Heart right ventricle (tissue), 16 donors: ENCODE measurements at places on chromosomes 7 and 10.

- no peak for DNase-seq
These were observed 67.0 kb downstream of the WDR37 start for GRCh38 chr10:1123198-1123597.

DNA sequence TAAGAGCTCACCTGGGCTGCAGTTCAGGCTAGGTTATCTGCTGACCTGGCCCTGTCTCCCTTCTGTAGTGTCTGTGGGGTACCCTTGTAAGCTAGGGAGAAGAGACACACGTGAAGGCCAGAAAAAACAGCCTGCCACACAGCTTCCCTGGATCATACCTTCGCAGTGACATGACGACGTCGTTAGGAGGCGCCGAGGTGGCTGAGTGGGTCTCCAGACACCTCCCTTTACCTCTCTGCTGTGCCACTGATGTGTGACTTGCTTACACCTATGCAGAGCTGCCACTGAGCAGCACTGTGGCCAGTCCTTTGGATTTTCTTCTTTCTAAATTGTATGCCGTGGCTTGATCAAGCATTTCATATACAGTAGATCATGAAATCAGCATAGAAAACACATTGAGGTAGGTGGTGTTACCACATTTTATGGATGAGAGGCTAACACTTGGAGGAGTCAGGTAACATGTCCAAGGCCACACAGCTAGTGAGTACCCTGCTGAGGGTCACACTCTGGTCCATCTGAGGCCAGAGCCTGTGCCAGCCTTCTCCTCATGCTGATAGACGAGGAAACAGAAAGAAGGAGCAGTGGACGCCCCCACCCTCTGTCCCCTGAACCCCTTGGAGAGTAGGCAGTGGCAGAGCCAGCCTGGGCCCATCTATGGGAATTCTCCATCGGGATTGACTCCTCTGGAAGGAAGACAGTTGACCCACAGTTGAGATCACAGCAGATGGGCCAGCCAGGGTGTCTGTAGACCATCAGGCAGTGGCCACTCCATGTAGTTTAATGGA lies 23.1 kb downstream of the HTRA1 start:
- no peak for DNase-seq

DNA sequence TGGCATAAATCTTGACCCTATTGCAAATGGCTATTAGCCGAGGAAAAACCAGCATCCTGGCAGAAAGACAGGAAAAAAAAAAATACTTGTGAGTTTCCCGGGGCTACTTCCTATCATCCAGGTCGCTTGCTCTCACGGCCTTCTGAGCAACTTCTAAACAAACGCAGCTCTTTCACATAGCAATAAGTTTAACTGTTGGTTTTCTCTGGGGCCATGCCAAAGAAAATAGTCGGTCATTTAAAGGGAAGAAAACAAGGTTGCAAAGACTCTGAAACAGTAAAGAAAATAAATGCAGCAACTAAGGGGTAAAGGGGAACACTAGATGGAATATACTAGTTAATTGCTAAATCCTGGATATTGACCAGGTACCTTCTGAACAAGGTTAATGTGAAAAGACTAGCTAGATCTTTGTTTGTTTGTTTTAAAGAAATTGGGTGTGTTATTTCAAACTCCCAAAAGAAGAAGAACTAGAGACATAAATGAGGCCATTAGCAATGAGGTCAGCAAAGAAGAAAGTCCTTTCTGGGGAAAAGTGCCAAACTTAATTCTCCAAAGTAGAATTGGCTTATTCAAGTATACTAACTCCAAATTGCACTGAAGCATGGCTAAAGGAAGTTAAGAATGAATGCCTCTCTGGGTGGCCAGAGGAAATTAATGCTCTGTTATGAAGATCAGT lies 54.2 kb downstream of the SLC39A12 start:
- DNase-seq: peak; percentile 26

GRCh38 chr7:40866601-40867000 lies 731.8 kb downstream of the SUGCT start:
- peak; percentile 9 for DNase-seq

DNA sequence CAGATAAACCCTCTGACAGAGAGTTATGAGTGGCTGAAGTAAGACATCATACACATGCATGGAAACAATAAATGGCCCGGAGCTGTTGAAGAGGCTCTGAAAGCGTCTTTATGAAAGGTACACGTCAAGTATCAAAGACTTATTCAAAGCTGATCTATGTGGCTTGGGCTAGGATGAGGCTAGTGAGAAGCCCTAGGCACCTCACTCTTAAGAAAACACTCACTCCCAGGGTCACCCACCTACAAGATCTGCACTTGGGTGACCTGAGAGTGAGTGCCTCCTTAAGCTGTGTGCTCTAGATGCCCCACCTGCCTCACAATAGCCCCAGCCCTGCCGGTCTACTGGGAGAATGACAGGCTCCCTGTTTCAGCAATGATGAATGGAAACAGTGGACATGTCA lies 1.1 kb upstream of the GIMAP1 start:
- no peak for DNase-seq

DNA sequence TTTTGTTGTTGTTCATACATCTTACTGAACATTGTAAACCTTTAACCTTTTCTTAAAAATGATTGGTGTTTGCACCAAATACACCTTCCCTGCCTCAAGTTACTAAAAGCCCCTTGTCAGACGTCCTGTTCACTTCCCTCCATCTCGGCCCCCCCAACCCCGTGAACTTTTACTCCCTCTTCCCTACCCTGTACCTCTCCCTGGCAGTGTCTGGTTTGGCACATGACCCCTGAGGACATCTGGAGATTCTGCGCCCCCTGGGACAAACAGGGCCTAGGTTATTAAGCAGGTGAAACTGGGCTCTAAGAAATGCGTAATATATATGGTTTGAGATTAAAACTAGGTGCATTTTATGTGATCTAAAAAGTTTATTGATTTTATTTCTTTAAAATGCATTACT lies 1.4 kb downstream of the PPP2R2D start:
- no peak for DNase-seq

DNA sequence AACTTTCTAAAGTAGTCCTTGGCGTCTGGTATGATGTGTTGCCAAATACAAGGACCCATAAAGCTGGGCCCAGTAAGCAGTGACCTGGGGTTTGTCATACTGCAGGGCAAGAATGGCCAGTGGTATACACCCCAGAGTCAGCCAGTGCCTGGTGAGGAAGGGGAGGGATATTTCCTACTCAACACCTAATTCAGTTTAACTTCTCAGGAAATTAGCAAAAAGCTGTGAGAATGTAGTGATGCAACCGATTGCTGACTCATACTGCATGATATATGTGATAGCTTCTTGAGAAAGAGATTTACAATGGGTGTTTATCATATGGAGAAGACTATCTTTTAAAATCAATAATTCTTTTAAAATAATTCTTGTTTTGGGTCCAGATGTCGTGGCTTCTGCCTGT lies 889.3 kb upstream of the CELF2 start:
- DNase-seq: no peak

GRCh38 chr10:9452056-9452455 lies 1397.6 kb downstream of the GATA3 start:
- DNase-seq: no peak

DNA sequence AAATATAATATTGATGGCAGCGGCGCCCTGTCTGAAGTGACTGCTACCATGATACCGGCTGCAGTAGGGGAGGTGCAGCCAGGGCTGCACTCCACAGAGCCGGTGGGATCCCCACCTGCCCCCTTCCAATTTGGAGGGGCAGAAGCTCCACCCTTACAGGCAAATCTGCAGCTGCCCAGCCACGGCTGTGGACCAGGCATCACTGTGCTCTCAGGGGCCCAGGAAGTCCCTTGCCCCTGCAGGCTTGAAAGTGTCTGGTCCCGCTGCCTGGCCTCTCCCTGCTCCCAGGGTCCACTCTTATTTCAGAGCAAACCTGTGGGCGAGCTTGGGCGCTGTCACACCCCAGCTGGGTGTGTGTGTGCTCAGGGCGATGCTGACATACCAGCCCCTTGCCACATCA lies 172.7 kb upstream of the SMIM30 start:
- DNase-seq: no peak

DNA sequence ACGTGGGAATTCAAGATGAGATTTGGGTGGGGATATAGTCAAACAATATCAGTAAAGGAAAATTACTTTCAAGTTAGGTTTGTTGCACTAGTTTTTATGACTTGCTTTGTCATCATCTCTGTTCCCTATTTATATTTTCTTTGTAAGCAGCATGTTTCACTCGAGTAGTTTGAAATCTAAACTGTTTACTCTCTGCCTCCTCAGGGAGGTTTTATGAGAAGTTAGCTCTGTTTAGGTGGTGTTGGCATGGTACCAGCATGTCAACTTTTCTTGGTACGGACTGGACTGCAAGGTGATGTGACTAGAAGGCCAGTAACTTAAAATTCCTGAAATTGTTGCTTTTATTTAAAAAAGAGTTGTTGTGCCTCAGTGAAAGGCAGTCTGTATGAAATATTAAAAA lies 59.2 kb upstream of the MTPN start:
- no peak for DNase-seq

DNA sequence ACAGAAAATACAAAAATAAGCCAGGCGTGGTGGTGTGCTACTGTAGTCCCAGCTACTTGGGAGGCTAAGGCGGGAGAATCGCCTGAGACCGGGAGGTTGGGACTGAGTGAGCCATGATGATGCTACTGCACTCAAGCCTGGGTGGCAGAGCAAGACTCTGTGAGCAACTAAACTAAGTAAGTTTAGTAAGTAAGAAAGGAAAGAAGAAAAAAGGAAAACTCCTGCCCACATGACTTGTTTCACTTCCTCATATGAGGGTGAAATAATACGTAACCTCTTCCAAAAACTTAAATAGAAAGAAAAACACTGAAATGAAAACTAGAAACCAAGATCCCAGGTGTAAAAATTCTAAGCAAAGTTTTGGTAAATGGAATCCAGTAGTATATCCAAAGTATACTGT lies 79.6 kb downstream of the LARP4B start:
- no peak for DNase-seq

DNA sequence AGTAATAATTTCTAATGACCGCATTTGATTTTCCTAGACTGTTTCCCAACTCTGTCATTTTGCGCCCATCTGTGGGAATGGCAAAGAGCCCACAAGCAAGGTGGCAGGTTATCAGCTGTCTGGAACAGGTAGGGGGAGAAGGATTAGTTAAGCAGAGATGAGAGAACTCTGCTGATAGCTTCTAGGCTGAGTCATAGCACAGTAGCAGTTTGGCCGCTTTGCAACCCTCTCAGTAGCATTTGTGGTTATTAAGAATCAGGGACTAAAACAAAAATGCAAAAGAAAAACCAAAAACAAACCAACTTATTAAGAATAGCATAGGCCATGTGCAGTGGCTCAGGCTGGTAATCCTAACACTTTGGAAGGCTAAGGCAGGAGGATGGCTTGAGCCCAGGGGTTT lies 602.7 kb upstream of the SORCS1 start:
- no peak for DNase-seq

DNA sequence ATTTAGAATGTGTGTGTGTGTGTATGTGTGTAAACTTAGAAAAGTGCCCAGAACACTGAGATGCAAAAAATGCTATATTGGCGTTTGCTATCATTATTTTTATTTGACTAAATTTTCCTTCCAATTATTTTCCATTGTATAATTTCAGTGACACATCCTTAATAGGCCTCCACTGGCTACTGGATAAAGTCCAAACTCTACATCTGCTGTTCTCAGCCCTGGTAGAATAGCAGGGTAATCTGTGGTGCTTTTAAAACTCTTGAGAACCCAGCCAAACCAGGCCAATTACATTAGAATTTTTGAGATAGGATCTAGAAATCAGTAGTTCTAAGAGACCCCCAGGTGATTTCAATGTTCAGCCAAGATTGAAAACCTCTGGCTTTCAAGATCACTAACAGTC lies 66.4 kb downstream of the ZNF503 start:
- no peak for DNase-seq

DNA sequence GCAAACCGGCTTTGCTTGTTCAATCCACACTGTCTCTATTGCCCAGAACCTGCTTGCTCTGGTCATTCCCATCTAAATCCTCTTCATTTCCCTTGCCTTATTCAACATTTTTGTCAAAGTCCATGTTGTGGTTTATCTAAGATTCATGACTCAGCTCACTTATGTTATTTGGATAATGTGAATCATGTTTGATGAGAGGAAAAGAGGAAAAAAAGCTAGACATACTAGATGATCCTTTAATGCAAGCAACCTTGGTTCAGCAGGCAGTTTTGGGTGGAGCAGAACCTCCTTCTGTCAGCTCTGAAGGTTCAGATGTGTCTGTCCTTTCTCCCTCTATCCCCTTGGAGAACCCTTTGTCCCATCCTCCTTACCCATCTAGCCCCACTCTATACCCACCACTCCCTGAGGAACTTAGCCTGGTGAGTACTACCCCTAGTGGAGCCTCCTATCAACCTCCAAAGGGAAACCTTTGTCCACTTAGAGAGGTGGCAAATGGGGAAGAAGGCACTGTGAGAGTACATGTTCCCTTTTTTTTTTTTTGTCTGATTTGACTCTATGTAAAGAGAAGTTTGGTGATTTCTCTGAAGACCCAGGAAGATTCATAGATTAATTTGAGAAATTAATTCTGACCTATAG lies 2.1 kb upstream of the SAMD9L start:
- no peak for DNase-seq

- no peak for DNase-seq
These were observed 4.6 kb downstream of the CYREN start for GRCh38 chr7:135165862-135166261.

DNA sequence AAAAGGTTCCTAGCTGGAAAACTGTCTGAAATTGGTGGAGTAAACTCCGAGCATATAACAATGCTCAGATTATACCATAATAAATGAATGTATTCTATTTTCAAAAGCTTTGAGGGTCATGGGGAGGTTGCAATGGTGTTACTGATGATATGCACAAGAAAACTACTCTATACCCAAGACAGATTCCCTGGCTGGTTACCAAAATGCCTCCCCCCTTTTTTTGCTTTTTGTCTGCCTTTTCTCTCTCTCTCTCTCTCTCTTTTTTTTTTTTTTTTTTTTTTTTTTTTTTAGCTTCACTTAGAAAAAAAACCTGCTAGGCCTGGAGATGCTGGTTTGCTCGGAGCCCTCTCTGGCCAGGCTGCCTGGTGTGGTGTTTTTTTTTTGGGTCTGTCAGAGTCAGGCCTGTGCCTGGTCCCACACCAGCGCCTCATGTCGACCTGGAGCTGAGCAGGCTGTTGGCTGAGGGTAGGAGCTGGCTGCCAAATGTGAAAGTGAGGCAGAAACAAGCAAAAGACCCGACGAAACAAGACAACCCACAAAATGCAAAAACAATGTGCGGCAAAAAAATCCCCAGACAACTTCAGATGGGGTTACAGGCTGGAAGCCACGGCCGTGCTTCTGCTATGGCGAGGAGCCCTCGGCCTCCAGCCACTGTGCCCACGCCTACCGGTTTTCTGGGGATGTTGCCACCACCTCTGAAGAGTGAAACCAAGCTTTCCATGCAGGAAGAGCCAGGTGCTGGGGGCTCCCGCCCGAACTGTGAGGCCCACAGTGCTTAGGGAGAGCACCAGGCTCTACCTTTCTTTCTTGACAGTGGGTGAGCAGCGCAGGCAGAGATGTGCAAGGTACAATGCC lies 59.9 kb upstream of the EFCAB10 start:
- DNase-seq: no peak

- no peak for DNase-seq
These were observed 31.0 kb downstream of the CNPY1 start for GRCh38 chr7:155515318-155515717.

DNA sequence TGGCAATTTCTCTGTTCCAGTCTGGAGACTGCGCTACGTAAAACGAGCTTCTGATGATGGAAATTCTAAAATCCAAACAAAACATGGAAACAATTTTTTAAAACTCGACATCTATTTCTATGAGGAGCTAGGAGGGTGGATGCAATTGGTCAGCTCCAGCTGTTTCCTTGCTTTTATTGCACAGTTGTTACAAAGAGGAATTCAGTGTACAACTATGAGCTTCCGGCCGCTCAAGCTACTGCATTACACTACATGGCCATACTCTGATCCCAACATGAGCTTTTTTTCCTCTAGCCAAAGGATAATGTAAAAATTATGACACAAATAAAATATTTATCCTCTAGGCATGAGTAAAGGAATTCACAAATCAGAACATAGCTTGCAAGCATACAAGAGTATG lies 403.1 kb upstream of the C7orf33 start:
- DNase-seq: no peak
